Activated effector memory CD4-positive, alpha-beta T cell treated with Interleukin-2 at 50 U/mL for 16 hours (primary cell): ENCODE measurements at places on chromosomes 12 and 14.

- peak; percentile 48 for DNase-seq
These were observed 7.5 kb upstream of the SYNE3 start for GRCh38 chr14:95523815-95524448.

DNA sequence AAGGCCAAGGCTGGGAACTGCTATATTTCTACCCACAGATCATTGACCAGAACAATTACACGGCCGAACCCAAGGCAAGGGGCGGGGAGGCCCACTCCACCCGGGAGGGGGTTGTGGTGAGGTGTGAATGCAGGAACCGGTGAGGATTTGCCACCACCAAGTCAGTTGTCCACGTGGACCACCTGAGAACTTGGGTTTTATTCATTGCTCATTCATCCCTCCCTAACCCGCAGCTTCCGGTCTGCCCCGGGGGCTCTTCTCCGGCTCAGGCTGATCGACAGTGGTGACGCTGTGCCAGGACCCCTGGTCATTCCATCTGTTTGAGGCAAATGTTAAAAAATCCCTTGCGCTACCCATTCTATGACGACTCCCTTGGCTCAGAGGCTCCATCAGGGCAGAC lies 127.7 kb upstream of the RTL1 start:
- no peak for DNase-seq

DNA sequence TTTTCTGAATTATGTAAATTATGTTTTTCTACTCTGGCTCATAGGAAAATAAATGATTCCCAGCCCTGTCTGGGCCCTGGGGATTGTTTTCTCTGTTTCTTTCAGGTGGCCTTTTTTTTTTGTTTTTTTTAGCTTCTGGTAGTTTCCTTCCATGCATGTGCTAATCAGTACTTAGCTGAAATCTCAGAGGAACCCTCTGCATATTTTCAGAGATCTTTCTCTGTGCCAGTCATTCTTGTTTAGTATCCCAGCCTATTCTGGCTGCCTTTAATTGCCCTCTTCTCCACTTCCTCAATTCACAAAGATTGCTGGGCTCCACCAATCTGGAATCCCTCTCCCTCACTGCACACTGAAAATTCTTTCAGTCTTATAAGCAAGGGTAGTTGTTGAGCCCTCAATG lies 46.9 kb downstream of the CNOT2 start:
- no peak for DNase-seq

- no peak for DNase-seq
These were observed 12.6 kb downstream of the SERPINA3 start for GRCh38 chr14:94624537-94625352.

DNA sequence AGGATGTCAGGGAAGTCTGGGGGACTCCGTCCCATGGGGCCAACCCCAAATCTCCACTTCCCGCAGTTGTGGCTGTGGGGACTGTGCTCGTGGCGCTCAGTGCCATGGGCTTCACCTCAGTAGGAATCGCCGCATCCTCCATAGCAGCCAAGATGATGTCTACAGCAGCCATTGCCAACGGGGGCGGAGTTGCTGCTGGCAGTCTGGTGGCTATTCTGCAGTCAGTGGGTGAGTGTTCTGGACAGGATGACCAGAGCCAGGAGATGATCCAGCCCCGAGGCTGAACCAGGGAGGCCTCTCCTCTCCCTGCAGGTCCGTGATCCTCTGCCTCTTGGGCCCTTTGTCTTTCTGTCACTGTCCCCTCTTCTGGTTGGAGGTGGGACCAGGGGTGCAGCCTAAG lies 8.8 kb upstream of the IFI27 start:
- no peak for DNase-seq

DNA sequence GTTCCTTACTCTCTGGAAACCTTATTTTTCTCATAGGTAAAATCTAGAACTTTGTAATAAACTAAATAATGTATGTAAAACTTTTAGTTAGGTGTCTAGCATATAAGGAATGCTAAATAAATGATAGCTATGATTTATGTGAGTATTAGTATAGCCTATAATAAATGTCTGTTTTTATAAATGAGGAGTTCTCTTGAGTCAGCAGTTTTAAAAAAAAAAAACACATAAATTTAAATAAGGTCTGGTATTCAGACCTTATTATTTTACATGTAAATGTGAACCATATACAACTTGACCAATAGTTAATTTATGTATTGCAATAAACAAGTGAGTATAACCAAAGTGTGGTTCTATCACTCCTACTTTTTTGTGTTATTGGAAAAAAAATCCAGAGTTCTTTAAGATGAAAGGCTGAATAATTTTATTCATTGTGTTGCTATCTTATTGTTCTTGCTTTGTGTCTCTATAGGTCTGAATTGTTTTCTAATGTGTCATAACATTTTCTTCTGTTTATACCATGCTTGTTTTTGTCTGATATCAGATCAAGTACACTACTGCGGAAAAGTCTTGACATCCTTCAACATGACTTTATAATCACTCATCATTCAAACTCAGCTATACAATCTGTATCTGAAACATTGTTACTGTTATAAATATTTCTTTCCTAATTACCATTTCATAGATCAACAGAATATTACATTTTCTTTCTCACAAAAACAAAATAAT lies 115.7 kb downstream of the RASSF9 start:
- DNase-seq: no peak
